Stimulated activated CD4-positive, alpha-beta T cell treated with anti-CD3 and anti-CD28 coated beads, Interleukin-4, amount 100 ng/mL, for 48 hours (primary cell): ENCODE measurements at places on chromosomes 3 and 15.

GRCh38 chr3:12686096-12686495 is 22.2 kb upstream of the RAF1 start:
- no peak for DNase-seq

DNA sequence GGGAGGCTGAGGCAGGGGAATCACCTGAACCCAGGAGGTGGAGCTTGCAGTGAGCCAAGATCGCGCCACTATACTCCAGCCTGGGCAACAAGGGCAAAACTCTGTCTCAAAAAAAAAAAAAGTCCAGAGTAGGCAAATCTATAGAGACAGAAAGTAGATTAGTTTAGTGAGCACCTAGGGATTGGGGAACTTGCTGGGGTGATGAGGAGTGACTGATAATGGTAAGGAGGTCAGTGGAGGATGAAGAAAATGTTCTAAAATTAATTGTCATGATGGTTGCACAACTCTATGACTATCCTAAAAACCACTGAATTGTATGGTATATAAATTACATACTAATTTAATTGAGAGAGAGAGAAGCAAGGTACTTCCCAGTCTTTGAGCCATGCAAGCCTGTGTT is 27.8 kb upstream of the LYZL4 start:
- DNase-seq, result no peak

DNA sequence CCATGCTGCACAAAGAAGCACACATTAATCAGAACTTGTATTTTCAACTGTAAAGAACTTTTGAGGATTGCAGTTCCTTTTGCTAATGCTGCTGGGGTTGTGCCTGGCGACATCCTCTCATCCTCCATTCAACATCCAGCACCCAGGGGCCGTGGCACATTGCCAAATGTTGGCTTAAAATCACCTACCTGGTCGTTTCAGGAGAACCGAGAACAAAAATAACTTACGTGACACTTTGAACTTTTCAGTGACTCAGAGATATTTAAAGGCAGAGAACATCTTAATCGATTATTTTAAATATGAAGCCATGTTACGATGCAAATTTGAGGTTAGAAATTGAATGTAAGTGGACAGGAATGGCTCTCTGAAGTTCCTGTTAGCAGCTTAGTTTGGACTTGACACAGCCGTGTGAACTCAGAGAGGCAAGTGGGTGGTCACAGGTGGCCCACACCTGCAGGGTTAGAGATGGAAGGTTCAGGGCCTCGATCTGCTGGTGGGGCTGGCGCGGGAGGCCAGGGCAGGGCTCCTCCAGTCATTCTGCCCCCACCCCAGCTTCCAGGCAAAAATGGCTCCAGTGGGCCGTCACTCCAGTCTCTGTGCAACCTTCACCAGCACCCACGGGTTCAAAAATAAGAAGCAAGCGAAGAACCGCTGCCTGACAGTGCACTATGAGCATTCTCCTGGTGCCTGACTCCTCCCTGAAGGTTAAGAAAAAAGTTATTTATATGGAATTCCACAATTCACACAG is 12.2 kb downstream of the LRRK1 start:
- DNase-seq, result no peak

GRCh38 chr3:153144779-153145178 is 17.2 kb upstream of the RAP2B start:
- no peak for DNase-seq

- no peak for DNase-seq
These were observed 43.3 kb downstream of the ZNF609 start for GRCh38 chr15:64503640-64504039.

DNA sequence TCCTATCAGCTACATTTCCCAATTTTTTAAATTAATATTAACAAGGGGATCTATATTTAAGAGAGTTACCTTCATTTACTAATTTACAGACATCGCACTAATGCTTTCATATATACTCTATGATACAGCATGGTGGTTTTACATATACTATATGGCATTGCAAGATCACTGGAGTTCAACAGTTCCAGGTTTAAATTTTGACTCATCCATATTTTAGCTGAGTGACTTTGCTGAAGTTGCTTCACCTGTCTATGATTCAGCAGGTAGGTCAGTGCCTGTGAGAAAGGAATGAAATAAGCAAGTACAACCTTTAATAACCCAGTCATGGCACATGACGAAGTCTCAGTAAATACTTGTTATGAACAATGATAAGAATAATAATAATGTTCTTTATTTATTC is 211.1 kb downstream of the P3H2 start:
- DNase-seq, result no peak

DNA sequence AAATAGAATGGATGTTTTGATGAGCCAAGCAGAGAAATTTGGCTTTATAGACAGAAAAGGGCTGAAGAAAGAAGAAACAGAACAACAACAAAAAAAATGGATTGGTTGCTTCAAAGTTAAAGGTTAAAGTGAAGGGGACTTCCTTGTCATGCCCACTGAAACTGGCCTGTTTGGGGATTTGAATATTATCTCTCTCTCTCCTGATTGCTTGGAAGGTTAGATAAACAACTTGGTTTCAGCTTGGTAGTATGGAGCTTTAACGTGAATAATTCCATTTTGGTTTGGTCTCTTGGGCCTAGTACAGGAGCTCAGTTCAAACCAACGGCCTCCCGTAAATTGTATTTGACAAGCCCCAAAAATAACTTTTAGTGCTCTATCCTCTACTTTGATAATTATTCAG is 70.8 kb upstream of the MBNL1 start:
- DNase-seq, result no peak

- no peak for DNase-seq
These were observed 111.1 kb upstream of the FOXB1 start for GRCh38 chr15:59892985-59893384.

DNA sequence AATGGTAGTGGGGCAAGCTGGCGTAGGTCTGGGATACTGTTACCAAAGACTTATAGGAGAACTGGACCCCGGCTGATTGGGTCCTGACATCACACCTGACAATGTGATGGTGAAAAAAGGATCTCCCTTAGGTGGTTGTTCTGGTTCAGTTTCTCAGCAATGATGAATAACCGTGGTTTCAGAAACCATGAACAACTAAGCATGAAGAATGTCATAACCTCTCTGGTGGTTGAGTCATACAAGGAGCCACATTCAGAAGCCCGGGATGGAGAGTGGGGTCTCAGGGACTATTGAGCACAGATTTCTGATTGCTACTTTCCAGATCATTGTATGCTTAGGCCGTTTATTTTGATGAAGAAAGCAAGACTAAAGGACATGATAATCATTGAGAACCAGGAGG is 17.4 kb downstream of the GPR160 start:
- DNase-seq, result no peak

- no peak for DNase-seq
These were observed 641.5 kb downstream of the PLOD2 start for GRCh38 chr3:145519398-145520047.

- DNase-seq, result no peak
These were observed 11.9 kb downstream of the TAGLN3 start for GRCh38 chr3:112010636-112011035.

DNA sequence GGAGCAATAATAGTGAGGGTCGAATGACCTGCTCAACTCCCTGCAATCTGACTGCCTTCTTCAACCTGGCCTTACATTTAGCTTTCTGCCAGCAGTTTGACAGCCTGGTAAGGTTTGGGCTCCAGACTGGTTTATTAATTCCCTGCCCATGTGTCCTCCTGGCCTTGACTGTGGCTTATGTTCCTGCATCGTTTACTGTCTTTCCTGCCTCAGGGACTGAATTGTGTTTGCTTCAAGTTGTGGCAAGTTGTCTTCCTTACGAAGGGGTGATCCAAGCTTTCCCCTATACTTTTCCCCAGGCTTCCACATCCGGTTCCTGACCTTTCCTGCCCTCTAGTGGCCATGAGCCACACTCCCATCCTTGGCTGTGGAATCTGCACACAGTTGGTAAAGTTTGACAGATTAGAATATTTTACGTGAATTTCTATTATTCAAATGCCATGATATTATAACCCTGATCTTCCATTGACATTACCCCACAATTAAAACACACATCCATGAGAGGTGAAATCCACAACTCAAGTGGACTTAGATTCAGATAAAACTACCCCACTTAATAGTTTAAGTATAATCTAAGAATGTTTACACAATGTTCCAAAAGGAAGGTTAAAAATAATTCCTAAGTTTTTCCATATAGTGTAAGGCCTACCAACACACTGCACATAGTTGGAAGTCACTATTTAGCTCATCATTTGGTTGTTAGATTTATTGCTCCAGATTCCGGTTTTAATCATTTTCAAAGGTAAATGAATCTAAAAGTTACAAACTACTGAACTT is 95.7 kb downstream of the NEDD4 start:
- DNase-seq, result no peak

DNA sequence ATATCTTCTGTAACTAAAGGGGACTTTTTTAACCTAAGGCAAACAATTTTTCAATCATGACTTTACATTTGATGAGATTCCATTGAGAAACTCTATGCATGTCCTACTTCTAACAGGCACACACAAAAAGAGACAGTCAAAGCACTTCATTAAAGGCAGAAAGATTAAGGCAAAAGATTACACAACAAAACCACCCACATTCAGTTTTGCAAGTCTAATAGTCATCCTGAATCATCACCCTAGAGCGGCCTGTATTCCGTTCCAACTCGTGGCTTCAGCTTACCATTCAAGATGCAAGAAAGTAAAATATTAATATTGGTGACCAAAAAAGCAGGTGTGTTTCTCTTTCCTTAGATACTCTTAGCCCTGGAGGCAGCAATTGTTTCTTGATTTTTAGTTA is 205.9 kb downstream of the P3H2 start:
- no peak for DNase-seq

- no peak for DNase-seq
These were observed 21.4 kb upstream of the ZBTB47 start for GRCh38 chr3:42632146-42632545.

GRCh38 chr3:52237006-52237656 is 1.8 kb downstream of the TWF2 start:
- DNase-seq, result no peak

GRCh38 chr15:67917636-67918035 is 77.8 kb upstream of the RNU6-1 start:
- DNase-seq, result no peak

GRCh38 chr15:41936155-41936554 is 36.2 kb downstream of the EHD4 start:
- DNase-seq, result no peak
